ENCODE measurements at places on chromosomes 4 and X. TPM values are rescaled to one million over a fixed set of nuclear protein-coding genes. Genes with fewer than 3 reads are reported as not detected.

DNA sequence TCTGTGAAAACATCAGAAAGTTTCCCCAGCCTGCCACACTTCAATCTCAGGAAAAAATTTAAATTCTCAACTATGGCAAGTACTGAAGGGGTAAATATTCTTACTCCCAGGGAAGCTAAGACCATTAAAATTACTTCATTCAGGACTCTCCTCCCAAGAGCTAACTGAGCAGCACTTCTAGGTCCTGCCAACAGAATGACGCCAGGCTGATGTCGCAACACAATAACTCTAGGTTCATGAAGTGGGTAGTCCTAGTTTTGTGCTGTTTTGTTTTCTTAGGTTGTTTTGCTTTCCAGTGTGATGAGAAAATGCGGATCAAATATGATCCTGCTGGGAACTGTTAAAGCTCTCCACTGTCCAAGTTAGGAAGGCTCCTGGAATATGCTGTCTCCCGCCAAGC is 180.0 kb downstream of the NKX6-1 start:
- no peaks in the 10 kb centered on the region for H3K4me1 ChIP-seq
- no peaks in the 10 kb centered on the region for H3K27me3 ChIP-seq
- peak; percentile 71 for DNase-seq
- no peak overlapping the region for H3K27ac ChIP-seq
- H3K36me3 ChIP-seq: no peaks in the 10 kb centered on the region

DNA sequence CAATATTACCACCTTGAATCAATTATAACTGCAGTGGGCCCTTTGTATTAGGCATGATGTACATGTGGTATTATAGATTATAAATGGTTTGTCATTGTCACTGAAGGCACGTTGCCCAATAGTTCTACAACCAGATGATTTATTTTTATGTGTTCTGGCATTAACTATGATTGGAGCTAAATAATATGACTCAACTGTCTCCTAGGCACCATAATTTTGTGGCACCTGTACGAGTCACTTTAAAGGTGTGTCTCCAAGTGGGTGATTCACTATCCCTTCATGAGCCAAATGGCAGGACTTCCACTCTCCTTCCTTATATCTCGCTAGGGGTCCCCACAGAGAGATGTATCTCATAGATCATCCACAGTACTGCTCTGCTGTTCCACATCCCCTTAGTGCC is 6.1 kb upstream of the SMPX start:
- no peaks in the 10 kb centered on the region for H3K27me3 ChIP-seq
- no peak for DNase-seq
- no peak overlapping the region for H3K4me3 ChIP-seq
- no peak overlapping the region for H3K27ac ChIP-seq
- no peaks in the 10 kb centered on the region for H3K36me3 ChIP-seq

DNA sequence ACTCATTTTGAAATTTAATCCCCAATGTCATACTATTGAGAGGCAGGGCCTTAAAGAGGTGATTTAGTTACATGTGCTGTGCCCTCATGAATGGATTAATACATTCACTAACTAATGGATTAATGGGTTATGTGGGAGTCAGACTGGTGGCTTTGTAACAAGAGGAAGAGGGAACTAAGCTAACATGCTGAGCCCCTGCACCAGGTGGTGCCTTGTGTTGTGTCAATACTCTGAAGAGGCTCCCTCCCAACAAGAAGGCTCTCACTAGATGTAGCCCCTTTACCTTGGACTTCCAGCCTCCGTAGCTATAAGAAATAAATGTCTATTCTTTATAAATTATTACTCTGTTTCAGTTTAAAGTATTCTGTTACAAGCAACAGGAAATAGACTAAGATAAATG is 411.9 kb upstream of the EMCN start:
- H3K27me3 ChIP-seq: no peaks in the 10 kb centered on the region
- no peaks in the 10 kb centered on the region for H3K36me3 ChIP-seq
- DNase-seq: no peak
- H3K4me1 ChIP-seq: no peaks in the 10 kb centered on the region
- no peak overlapping the region for H3K27ac ChIP-seq

SUPT20HL2 gene
- total RNA-seq: not detected

RHOXF1 gene
- not detected for total RNA-seq

GRCh38 chrX:85114776-85115175 is 111.1 kb downstream of the APOOL start:
- H3K4me1 ChIP-seq: no peaks in the 10 kb centered on the region
- H3K27me3 ChIP-seq: no peaks in the 10 kb centered on the region
- DNase-seq: no peak

GRCh38 chr4:41060352-41061334 is 153.7 kb downstream of the APBB2 start:
- DNase-seq: no peak
- H3K4me3 ChIP-seq: no peak overlapping the region
- no peaks in the 10 kb centered on the region for H3K27me3 ChIP-seq

DNA sequence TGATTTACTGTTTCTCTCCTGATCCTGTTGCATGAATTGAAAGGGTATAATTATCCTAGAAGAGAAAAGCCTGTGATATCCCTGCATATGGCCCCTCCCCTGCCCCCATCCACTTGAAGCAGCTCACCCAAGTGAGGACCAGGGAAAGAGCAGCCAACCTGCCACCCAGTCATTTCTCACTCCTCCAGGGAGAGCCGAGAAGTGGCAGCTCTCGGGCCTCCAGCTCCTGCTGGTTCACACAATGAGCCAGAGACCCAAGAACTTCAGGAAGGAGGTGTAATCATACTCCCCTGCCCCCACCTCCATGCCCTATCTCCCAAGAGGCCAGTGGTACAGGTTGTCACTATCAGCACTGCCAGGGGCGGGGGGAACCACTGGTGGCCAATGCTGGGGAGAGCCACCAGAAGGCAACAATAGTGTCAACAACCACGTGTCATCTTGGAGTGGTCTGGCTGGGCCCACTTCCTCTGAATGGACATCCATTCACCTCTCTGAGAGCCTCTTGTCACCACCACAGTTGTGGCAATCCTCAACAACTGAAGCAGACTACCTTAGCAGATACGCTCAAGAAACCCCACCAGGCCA is 42.9 kb downstream of the APOO start:
- H3K4me1 ChIP-seq: no peaks in the 10 kb centered on the region
- no peak for DNase-seq
- no peak overlapping the region for H3K27ac ChIP-seq

CCNB3 gene
- 0.77 TPM for total RNA-seq

SMR3B gene
- not detected for total RNA-seq

LEF1 gene
- total RNA-seq: 7.5 TPM

LUZP4 gene
- total RNA-seq: not detected

GRCh38 chr4:158622251-158622650 is 49.4 kb downstream of the C4orf46 start:
- H3K27ac ChIP-seq: no peak overlapping the region
- no peaks in the 10 kb centered on the region for H3K27me3 ChIP-seq
- DNase-seq: no peak
- no peaks in the 10 kb centered on the region for H3K4me1 ChIP-seq
- H3K4me3 ChIP-seq: no peak overlapping the region
- H3K36me3 ChIP-seq: no peaks in the 10 kb centered on the region

GRCh38 chr4:186789651-186790050 is 66.0 kb upstream of the FAT1 start:
- no peak overlapping the region for H3K27ac ChIP-seq
- H3K4me1 ChIP-seq: no peaks in the 10 kb centered on the region
- DNase-seq: no peak
- no peaks in the 10 kb centered on the region for H3K36me3 ChIP-seq
- H3K4me3 ChIP-seq: no peak overlapping the region

CSAG2 gene
- total RNA-seq: not detected

- no peak overlapping the region for H3K27ac ChIP-seq
- H3K27me3 ChIP-seq: no peaks in the 10 kb centered on the region
- no peaks in the 10 kb centered on the region for H3K36me3 ChIP-seq
- no peak for DNase-seq
These were observed 512.0 kb upstream of the NR3C2 start for GRCh38 chr4:148954011-148954749.

DNA sequence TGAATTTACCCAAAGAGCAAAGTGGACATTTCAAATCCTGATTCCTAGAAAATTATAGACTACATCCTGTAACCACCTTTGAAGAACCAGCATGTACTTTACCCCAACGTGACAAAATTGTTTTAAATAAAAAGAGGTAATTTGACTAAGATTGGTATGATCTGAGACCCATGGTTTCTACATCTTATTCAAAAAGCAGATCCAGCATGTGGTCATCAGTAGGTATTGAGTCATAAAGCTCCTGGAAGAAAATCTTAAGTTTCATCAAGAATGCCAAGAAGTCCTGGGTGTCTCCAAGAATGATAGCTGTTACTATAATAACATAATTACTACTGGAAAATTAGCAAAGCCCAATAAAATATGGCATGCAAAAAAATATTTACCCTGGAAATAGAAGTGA is 61.8 kb downstream of the NFKB1 start:
- H3K36me3 ChIP-seq: no peaks in the 10 kb centered on the region
- DNase-seq: no peak
- H3K4me3 ChIP-seq: no peak overlapping the region
- H3K27ac ChIP-seq: no peak overlapping the region
- no peaks in the 10 kb centered on the region for H3K27me3 ChIP-seq

- no peak overlapping the region for H3K4me3 ChIP-seq
- peak; percentile 47 for DNase-seq
- no peaks in the 10 kb centered on the region for H3K36me3 ChIP-seq
- no peak overlapping the region for H3K27ac ChIP-seq
- H3K4me1 ChIP-seq: no peaks in the 10 kb centered on the region
These were observed 335.2 kb downstream of the TENM3 start for GRCh38 chr4:182578402-182578801.

Data from upper lobe of left lung (tissue), 6 donors.